Cerebellar nuclear complex (tissue), 1 donor: ENCODE measurements at places on chromosomes 4 and X.

- DNase-seq = no peak
Observed at GRCh38 chr4:145388043-145388442, 93.6 kb upstream of the SMAD1 start.

GRCh38 chr4:2354760-2355159 is 63.7 kb downstream of the ZFYVE28 start:
- no peak for DNase-seq

DNA sequence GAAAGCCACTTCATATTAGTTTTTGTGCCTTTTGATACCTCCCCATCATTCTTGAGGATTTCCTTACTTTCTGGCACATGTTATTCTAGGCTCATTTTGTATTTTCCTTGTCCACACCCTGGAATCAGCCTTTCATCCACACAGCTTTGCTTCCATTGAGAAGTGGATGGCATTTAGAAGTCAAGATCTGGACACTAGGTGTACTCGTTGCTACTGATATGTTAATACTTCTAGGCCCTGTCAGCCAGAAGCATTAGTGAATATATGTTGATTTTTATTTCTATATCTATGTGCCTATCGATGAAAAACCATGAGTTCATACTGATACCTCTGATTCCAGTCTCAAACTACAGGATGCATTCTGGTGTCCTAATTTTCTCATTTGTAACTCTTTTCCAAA is 73.2 kb downstream of the ARHGAP24 start:
- DNase-seq = no peak

GRCh38 chr4:183870997-183871396 is 34.1 kb upstream of the STOX2 start:
- no peak for DNase-seq

- DNase-seq = no peak
Observed at GRCh38 chr4:184817494-184818215, 8.1 kb downstream of the ACSL1 start.

GRCh38 chr4:68375667-68376559 is 26.0 kb upstream of the YTHDC1 start:
- no peak for DNase-seq

- DNase-seq = no peak
Observed at GRCh38 chr4:26131711-26132110, 189.1 kb upstream of the RBPJ start.

DNA sequence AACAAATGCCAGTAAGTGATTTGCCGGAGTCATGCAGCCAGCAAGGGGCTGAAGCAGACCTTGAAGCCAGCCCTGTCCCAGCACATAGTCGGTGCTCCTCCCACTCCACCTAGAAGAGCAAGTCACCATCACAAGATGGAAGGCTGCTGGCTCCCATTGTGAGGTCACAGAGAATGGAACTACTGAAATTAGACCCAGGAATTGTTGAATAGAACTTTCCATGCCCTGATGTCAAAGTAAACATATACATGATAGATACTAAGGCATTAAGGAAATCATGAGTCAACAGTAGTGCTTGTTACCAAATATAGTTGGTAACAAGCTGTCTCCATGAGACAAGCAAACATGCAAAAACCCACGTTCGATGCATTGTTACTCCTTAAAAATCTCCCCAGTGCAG is 177.1 kb upstream of the MID1 start:
- DNase-seq = no peak

DNA sequence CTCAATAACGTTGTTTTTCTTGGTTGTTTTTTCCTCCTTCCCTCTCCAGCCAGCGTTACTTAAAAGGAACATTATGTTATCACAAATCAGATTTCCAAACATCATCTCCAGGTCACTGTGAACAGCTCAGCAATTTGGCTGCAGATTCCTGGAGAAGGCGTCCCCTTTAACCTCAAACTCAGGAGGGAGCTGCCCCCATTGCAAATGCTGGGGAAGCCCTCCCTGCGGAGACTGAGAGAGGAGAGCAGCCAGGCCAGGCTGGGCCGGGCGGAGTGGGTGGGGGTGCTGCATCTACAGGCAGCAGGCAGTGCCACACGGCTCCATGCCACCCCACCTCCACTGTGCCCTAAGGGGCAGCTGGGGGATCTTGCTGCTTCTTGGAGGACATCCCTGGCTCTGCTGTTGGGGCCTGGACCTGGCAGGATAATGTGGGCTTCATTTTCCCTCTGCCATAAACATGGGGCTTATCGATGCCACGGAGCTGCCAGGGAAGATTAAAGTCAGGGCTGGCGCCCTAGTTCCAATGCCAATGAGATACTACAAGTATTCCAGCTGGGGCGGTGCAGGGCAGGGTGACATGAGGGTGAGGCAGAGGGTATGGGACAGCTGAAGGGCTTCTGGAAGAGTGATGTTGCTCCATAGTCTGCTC is 148.8 kb downstream of the PJA1 start:
- no peak for DNase-seq

- DNase-seq = no peak
Observed at GRCh38 chr4:161256716-161257115, 907.1 kb downstream of the FSTL5 start.

- no peak for DNase-seq
Observed at GRCh38 chr4:130855533-130855932, 1759.6 kb downstream of the C4orf33 start.

GRCh38 chr4:83751336-83751949 is 215.5 kb downstream of the GPAT3 start:
- DNase-seq = no peak

GRCh38 chr4:91147067-91147466 is 1019.9 kb downstream of the CCSER1 start:
- no peak for DNase-seq

GRCh38 chr4:7375427-7375826 is 59.3 kb downstream of the PSAPL1 start:
- no peak for DNase-seq

DNA sequence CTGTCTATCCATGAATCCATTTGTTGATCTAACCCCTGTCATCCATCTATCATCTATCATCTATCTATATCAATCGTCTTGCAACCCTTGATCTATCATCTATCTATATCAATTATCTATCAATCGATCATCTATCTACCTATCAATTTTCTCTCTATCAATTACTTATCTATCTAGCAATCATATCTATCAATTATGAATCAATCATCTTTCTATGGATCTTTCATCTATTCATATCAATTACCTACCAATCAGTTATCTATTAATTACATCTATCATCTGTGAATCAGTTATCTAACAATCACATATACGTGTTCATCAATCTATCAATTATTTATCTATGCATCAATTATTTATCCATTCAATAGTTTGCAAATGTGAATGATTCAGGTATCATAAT is 24.5 kb upstream of the ASMTL start:
- no peak for DNase-seq

DNA sequence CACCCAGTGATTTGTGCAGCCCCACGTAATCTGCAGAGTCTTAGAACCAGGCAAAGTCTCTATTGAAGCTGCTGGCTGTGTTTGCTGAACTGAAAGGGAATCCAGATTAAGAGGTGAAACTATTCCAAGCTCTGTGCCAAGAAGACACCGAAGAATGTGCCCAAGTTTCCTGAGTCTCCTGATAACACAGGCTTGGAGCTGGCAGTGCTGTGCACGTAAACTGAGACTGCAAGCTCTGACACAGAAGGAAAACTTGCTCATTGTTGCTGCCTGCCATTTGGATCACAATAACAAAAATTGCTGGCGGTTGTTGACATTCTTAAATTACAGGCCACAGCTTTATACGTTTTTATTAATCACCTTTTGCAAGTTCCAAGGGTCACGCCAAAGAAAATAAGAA is 60.2 kb upstream of the VCX3B start:
- DNase-seq = no peak

GRCh38 chr4:80235451-80235850 is 31.0 kb upstream of the FGF5 start:
- DNase-seq = no peak

DNA sequence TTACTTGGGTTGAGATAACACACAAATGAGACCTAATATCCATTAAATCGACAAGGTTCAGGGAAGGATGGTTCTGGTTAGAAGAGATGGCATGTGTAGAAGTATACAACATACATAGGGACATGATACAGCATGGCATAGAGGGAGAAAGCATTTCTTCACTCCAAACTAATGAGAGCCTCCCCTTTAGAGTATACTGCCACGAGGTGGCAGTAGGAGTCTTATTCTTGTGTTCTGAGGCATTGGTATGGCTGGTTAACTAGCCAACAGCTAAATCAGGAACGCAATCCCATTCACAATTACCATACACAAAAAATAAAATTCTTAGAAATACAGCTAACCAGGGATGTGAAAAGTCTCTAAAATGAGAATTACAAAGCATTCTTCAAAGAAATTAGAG is 29.1 kb upstream of the TRO start:
- DNase-seq = no peak

DNA sequence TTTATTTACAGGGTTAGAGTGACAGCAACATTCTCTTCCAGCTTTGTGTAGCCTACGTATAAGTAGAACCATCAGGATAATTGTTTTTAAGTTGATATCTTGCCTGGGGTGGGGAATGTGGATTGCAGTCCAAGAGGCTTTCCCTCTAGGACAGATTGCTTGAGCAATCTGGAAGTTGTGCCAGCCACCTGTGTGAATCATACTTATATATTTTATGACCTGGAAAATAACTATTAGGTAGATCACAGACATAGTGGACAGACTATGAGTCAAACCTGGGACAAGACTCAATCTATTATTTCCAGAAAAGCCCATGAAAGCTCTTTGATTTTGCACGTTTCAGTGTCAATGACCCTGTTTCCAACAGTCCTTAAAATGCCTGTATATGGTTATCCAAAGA is 98.9 kb downstream of the TLL1 start:
- no peak for DNase-seq

- DNase-seq = no peak
Observed at GRCh38 chr4:174690665-174691064, 138.4 kb downstream of the GLRA3 start.

GRCh38 chr4:141241986-141242385 is 21.3 kb downstream of the ZNF330 start:
- DNase-seq = no peak

GRCh38 chr4:119210775-119211174 is 1.7 kb upstream of the USP53 start:
- no peak for DNase-seq

DNA sequence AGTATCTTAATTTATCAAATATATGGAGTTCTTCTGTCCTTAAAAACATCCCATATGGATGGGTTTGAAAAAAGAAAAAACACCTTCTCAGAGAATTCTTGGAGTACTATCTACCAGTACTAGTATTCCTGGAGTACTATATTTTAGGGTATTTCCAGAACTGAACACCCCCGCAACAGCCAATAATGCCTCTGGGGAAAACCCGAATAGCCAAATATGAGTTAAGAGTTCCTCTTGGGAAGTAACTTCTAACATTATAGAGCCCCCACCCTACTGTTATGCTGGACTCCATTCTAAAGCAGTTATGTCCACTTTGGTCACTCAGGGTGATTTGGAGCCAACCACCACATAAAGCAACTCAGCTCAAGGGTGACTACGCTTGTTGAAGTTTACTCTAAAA is 115.0 kb upstream of the RASGEF1B start:
- no peak for DNase-seq
